ENCODE measurements at places on chromosomes 7 and 10. TPM values are rescaled to one million over a fixed set of nuclear protein-coding genes. Genes with fewer than 3 reads are reported as not detected.

The TMEM270 gene
- total RNA-seq, result 1.1 TPM

The CLRN3 gene
- not detected for total RNA-seq

The CYP3A4 gene
- total RNA-seq, result not detected

The SPRN gene
- total RNA-seq, result not detected

The OPN1SW gene
- not detected for total RNA-seq

The ZMYND11 gene
- 54.1 TPM for total RNA-seq

The ADAP1 gene
- 5.3 TPM for total RNA-seq

The SLC29A3 gene
- total RNA-seq, result 6.5 TPM

The OPN4 gene
- not detected for total RNA-seq

The TAS2R3 gene
- total RNA-seq, result not detected

The TMEM236 gene
- 0.73 TPM for total RNA-seq

The COL13A1 gene
- 2.1 TPM for total RNA-seq

The PDK4 gene
- 509 TPM for total RNA-seq

The PRRT4 gene
- 1.3 TPM for total RNA-seq

The GJD4 gene
- not detected for total RNA-seq

The OR2A12 gene
- total RNA-seq, result not detected

The TMEM139 gene
- 2.2 TPM for total RNA-seq

The SH2D4B gene
- not detected for total RNA-seq

The WIPF3 gene
- total RNA-seq, result 0.35 TPM

The MYL10 gene
- not detected for total RNA-seq

The ENTPD1 gene
- 84.8 TPM for total RNA-seq

The HOXA13 gene
- 0.40 TPM for total RNA-seq

The GSTO2 gene
- total RNA-seq, result not detected

The PPP1R9A gene
- 39.6 TPM for total RNA-seq

All from uterus (tissue), 4 donors.